Heart right ventricle (tissue), 16 donors: ENCODE measurements at places on chromosomes 2 and 18.

DNA sequence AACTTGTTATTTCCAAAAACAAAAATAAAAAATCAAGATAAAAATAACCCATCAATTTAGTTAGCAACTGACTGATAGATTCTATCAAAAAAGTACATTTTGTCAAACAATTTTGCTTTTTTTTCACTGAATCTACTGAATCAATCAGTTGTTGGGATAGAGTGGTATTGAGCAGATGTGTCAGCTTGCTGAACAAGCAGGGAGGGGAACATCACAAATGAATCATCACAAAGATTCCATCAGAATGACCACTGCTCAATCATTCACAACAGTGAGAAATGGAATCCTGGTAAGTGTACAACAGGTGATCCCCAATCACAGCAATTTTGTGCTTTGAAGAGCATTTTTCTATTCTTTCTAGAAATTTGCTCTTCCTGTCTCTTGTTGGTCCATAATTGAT lies 12.3 kb upstream of the SLC14A2 start:
- DNase-seq = no peak

GRCh38 chr2:209663139-209663538 lies 108.5 kb upstream of the UNC80 start:
- DNase-seq = no peak

GRCh38 chr2:46615986-46616485 lies 136.7 kb downstream of the TMEM247 start:
- no peak for DNase-seq

GRCh38 chr2:63736354-63736753 lies 105.3 kb upstream of the UGP2 start:
- no peak for DNase-seq

DNA sequence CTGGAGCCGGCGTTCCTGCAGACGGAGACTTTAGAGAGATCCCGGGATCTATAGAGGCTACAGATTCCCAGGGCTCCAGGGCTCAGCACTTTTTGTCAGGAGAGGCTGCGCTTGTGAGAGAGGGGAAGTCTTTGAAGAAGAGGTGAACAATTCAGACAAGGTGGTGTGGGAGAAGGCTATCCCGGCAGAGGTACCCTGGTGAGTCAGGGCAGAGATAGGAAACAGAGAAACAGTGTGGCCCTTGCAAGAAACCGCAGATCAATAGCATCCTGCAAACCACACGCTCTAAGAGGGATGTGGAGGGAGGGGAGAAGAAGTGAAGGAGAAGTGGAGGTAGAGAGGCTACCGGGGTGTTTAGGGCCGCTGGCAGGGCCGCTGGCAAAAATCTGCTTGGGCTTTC lies 160.5 kb upstream of the APCDD1 start:
- no peak for DNase-seq

GRCh38 chr2:200425026-200425821 lies 84.6 kb downstream of the KCTD18 start:
- DNase-seq = no peak

- DNase-seq = no peak
Measured at GRCh38 chr18:23565916-23566547, 20.3 kb downstream of the NPC1 start.

DNA sequence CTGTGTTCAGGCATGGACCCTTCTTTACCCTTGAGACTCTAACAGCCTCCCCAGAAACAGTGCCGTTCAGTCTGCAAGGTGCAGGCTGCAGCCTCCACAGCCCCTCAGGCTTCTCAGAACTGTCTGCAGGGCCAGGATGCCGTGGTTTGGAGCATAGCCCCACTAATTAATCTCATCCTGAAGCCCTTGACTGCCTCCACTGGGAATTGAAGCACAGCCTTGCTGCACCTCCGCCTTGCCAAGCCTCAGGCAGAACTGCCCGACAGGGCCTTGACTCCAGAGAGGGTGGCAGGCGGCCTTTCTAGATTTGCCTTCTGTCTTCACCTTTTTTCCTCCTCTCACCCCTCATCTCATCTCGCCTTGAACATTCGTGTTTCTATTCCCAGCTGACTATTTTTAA lies 119.8 kb downstream of the NRP2 start:
- no peak for DNase-seq

DNA sequence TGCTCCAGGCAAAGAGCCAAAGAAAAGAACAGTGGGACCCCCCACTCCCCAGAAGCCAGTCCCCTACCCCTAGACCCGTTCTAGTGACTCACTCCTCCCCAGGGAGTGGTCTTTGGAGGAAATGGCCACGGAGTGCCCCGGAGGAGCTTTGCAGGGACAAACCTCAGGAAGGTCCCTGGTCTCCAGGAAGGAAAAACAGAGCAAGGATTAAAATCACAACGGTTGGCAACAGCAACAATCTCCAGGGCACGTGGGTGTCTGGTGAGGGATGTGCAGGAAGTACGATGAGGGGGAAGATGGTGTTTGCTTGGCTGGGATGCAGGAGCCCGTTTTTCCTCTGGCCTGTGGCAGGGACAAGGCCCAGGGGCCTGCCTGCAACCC lies 135.0 kb downstream of the SMAD2 start:
- no peak for DNase-seq

GRCh38 chr2:235642446-235643098 lies 148.7 kb downstream of the AGAP1 start:
- DNase-seq = peak; percentile 33

- no peak for DNase-seq
Measured at GRCh38 chr18:29434650-29435049, 1257.7 kb upstream of the CDH2 start.
